ENCODE measurements at places on chromosomes 2 and 18. TPM values are rescaled to one million over a fixed set of nuclear protein-coding genes. Genes with fewer than 3 reads are reported as not detected.

Gene ANKRD53
- total RNA-seq: 0.62 TPM

Gene CXCR4
- 115 TPM for total RNA-seq

Gene M1AP
- not detected for total RNA-seq

Gene AGFG1
- 112 TPM for total RNA-seq

Gene BOLA3
- 24.5 TPM for total RNA-seq

Gene ZNF519
- 65.7 TPM for total RNA-seq

Gene EFEMP1
- 2.8 TPM for total RNA-seq

Gene TEX44
- total RNA-seq: not detected

Gene MRPS5
- 49.0 TPM for total RNA-seq

Gene SH3YL1
- 87.8 TPM for total RNA-seq

Gene GPR55
- not detected for total RNA-seq

Gene TIGD1
- total RNA-seq: 11.2 TPM

Gene KCNG2
- 0.31 TPM for total RNA-seq

Gene NEURL3
- total RNA-seq: 0.16 TPM

Gene PCARE
- total RNA-seq: under 0.01 TPM

Gene SRD5A2
- total RNA-seq: not detected

Gene SKOR2
- total RNA-seq: not detected

Gene CRYGD
- total RNA-seq: 1.7 TPM

Gene PID1
- total RNA-seq: 46.2 TPM

Gene DSG1
- 0.16 TPM for total RNA-seq

Gene SERPINB3
- not detected for total RNA-seq

Gene LYG1
- total RNA-seq: 0.47 TPM

Gene ZNF2
- 11.1 TPM for total RNA-seq

Gene ABHD1
- total RNA-seq: 0.31 TPM

Gene ADI1
- total RNA-seq: 15.4 TPM

Gene ZSWIM2
- total RNA-seq: 1.2 TPM

Gene CRYBA2
- total RNA-seq: not detected

Gene HOXD11
- total RNA-seq: not detected

Gene ACP1
- 101 TPM for total RNA-seq

Gene REEP1
- total RNA-seq: 156 TPM

Gene C1QL2
- total RNA-seq: 1.6 TPM

Gene VWA3B
- 0.31 TPM for total RNA-seq

Gene RGPD4
- not detected for total RNA-seq

Gene LINC00305
- not detected for total RNA-seq

Gene TM4SF20
- not detected for total RNA-seq

Gene RALBP1
- 34.0 TPM for total RNA-seq

Gene CNDP2
- 32.6 TPM for total RNA-seq

Gene COLEC12
- total RNA-seq: 15.4 TPM

Gene CRYGC
- total RNA-seq: not detected

Gene MYO7B
- not detected for total RNA-seq
